Left lung (tissue), 14 donors: ENCODE measurements at places on chromosomes 4 and X. TPM values are rescaled to one million over a fixed set of nuclear protein-coding genes. Genes with fewer than 3 reads are reported as not detected.

GRCh38 chrX:80792205-80792604, 17.5 kb downstream of the BRWD3 start:
- no peaks in the 10 kb centered on the region for H3K27me3 ChIP-seq
- no peaks in the 10 kb centered on the region for H3K4me1 ChIP-seq
- no peak overlapping the region for H3K4me3 ChIP-seq

DNA sequence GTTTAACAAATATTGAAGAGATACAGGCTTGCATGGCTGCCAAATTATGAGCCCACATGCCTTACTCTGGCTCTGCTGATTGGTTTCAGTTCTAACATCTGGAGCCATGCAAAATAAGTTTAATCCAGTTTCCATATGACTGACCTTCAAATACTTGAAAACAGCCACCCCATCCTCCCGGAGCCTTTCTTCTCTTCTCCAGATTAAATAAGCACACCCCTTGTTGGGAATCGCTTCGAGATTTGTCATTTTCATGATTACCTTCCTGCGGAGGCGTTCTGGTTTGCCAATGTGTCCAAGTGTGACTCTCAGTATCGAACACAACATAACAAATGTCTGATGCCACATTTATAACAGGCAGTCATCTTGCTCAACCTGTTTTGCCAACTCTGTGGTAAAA, 101.6 kb upstream of the JADE1 start:
- H3K4me3 ChIP-seq = no peak overlapping the region
- DNase-seq = no peak
- H3K36me3 ChIP-seq = no peaks in the 10 kb centered on the region

The NALF2 gene
- 0.26 TPM for total RNA-seq

The TLR1 gene
- total RNA-seq = 59.8 TPM

The WDFY3 gene
- 137 TPM for total RNA-seq

DNA sequence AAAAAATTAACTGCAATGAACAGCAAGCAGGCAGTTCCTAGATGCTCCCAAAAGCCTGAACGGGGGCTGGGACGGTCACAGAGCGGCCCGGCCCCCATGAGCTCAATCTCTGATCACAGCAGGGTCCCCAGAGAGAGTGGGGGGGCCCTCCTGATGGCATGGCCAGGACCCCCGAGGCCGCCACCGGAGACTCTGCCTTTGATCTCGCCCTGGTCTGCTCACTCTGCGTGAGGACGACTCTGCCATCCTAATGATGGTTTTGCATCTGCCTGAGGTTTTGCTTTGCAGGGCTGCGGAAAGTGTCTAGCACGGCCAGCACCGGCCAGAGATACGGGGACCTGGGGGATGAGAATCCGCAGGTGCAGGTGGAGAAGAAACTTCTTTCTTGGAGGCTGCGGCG, 103.8 kb downstream of the SHOX start:
- no peaks in the 10 kb centered on the region for H3K27me3 ChIP-seq
- H3K27ac ChIP-seq = no peak overlapping the region
- no peaks in the 10 kb centered on the region for H3K36me3 ChIP-seq
- no peak overlapping the region for H3K4me3 ChIP-seq
- no peaks in the 10 kb centered on the region for H3K4me1 ChIP-seq

DNA sequence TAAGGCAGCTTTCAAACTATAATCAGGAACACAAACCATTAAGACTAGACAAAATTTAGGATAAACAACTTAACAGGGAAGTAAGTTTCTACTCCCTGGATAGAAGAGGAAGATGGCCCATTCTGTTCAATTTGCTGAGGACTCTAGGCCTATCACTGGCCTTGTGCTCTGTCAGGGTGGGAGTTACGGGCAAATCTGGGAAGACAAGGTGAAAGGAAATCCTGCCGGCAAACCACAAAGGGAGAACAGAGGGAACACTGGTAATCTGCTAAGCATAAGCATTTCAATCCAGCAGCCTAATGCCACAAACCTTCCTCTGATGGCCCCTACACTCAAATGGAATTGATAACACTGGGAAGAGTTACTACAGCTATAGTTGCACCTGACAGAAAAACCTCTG, 8.3 kb downstream of the GPR82 start:
- H3K27me3 ChIP-seq = no peaks in the 10 kb centered on the region
- H3K27ac ChIP-seq = no peak overlapping the region
- H3K4me3 ChIP-seq = no peak overlapping the region
- DNase-seq = no peak

DNA sequence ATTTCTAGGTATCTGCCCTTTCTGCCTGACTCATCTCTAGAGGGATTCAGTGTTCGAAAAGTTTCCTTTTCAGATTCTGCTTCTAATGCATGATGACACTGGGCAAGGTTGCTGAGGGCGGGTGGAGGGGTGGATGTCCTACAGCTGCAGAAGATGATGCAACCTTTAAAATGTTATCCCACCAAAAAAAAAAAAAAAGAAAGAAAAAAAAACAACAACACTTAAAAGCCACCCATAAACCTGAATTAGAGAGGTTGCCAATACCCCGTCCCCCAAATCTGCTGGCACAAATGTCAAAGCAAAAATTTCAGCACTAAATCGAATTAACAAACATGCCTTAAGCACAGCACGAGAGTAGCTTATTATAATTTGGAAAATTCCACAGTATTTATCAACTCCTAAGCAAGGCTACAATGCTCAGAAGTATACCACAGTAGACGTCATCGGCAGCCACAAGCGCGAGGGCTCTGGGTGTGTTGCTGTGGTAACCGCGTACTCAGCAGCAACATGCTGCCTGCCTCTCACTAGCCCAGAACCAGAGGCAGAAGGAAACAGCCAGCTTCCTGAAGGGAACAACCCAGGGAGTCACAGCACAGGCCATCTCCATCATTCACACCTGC, 167.5 kb upstream of the MAP3K15 start:
- DNase-seq = peak; percentile 81
- H3K27me3 ChIP-seq = no peaks in the 10 kb centered on the region
- peak overlapping the region; percentile 48 for H3K27ac ChIP-seq
- H3K36me3 ChIP-seq = no peaks in the 10 kb centered on the region
- H3K4me1 ChIP-seq = peaks cover 29% of the 10 kb centered on the region

- H3K36me3 ChIP-seq = no peaks in the 10 kb centered on the region
- DNase-seq = no peak
- H3K4me1 ChIP-seq = no peaks in the 10 kb centered on the region
- no peaks in the 10 kb centered on the region for H3K27me3 ChIP-seq
- H3K4me3 ChIP-seq = no peak overlapping the region
Observed at GRCh38 chr4:52959541-52959940, 97.4 kb downstream of the RASL11B start.

DNA sequence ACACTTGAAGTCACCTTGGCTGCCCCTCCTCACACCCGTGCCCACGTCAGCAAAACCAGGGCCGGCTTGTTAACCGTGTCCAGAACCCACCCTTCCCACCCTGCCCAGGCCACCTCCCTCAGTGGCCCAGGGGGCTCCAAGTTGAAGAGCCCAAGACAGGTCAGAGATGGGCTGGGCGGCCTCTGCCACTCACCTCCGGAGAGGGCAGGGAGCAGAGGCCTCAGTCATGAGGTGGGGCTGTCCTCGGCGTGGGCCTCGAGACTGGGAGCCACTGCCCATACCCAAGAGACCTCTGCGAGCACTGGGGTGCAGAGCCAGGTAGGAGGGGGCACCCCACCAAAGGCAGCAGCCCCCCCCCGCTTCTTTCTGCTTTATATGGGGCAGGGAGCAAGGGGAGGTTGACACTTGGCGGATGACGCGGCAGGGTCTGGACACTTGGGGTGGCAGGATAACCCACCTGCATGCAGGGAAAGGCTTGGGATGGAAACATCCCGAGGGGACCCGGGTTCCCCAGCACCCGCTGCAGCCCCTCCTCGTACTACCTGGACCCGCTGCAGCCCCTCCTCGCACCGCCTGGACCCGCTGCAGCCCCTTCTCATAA, 38.0 kb upstream of the SPON2 start:
- H3K4me3 ChIP-seq = no peak overlapping the region
- peak; percentile 68 for DNase-seq
- H3K36me3 ChIP-seq = no peaks in the 10 kb centered on the region
- peak overlapping the region; percentile 53 for H3K27ac ChIP-seq

The F8 gene
- total RNA-seq = 7.0 TPM
